ENCODE measurements at places on chromosomes 2 and 18. TPM values are rescaled to one million over a fixed set of nuclear protein-coding genes. Genes with fewer than 3 reads are reported as not detected.

The MEX3C gene
- 102 TPM for total RNA-seq

The EPG5 gene
- total RNA-seq, result 97.3 TPM

The MATN3 gene
- total RNA-seq, result 1.3 TPM

The REG1B gene
- total RNA-seq, result not detected

The RTP5 gene
- total RNA-seq, result 3.1 TPM

The CYS1 gene
- total RNA-seq, result not detected

The LYG2 gene
- total RNA-seq, result not detected

The OBSL1 gene
- 79.5 TPM for total RNA-seq

The PLGLB2 gene
- 5.9 TPM for total RNA-seq

The NPHP1 gene
- 6.3 TPM for total RNA-seq

The TCF23 gene
- not detected for total RNA-seq

The HOXD10 gene
- total RNA-seq, result not detected

The AGXT gene
- not detected for total RNA-seq

The IL1RL1 gene
- total RNA-seq, result not detected

The CKAP2L gene
- total RNA-seq, result 4.7 TPM

The ZSWIM2 gene
- 0.63 TPM for total RNA-seq

The KCNS3 gene
- 1.9 TPM for total RNA-seq

The LOXHD1 gene
- total RNA-seq, result 0.31 TPM

The ZNF519 gene
- 102 TPM for total RNA-seq

The MYO3B gene
- 0.94 TPM for total RNA-seq

The PDE1A gene
- 51.0 TPM for total RNA-seq

The COLEC12 gene
- total RNA-seq, result 5.0 TPM

Data from parietal lobe (tissue), 2 donors.